ENCODE measurements at places on chromosomes 1 and 21.

DNA sequence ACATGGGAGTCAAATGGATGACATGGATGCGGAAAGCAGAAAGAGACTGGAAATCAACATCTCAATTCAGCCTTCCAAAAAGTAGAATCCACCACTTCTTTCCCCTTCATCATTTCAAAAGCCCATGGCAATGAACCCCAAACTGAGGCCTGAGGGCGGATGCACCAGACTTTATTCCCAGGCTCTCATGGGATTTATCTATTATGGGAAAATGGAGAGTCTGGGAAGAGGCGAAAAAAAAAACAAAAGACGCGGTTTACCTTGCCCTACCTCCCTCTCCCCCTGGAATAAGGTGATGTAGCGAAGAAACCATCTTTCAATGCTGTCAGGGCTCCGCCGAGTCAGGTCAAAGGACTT, 624 bp downstream of the KIFAP3 start:
- no peak for DNase-seq

- DNase-seq = no peak
Measured at GRCh38 chr1:111735858-111736544, 3.2 kb downstream of the INKA2 start.

GRCh38 chr1:115329965-115330364, 8.1 kb downstream of the NGF start:
- DNase-seq = no peak

GRCh38 chr1:21317035-21317689, 26.9 kb upstream of the ECE1 start:
- no peak for DNase-seq

- DNase-seq = no peak
Measured at GRCh38 chr1:240314845-240315801, 223.4 kb downstream of the FMN2 start.

GRCh38 chr1:3029481-3029961, 8.3 kb downstream of the ACTRT2 start:
- DNase-seq = no peak

DNA sequence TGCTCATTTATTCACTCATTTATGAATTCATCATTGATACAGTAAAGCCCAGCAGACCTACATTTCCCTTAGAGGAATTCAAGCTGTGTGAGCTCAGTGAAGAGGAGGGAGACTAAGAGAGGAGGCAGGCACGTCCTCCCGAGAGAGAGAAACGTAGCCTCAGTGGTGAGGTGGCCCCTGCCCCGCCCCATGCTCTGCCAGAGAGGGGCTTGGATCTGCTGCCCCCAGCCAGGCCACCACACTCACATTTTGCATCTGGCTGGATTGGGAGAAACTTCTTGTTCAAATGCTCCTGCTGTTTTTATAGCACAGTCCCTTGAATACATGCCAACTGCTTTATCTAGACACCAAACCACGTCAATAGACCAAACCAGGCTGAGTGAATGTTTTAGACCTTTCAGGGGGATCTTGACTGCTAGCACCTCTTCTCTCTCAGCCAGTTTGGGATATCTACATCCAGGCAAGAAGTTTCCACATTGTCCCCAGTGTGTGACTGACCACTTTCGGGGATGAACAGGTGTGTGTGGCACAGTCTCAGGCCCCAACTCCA, 67.7 kb upstream of the AJAP1 start:
- no peak for DNase-seq

DNA sequence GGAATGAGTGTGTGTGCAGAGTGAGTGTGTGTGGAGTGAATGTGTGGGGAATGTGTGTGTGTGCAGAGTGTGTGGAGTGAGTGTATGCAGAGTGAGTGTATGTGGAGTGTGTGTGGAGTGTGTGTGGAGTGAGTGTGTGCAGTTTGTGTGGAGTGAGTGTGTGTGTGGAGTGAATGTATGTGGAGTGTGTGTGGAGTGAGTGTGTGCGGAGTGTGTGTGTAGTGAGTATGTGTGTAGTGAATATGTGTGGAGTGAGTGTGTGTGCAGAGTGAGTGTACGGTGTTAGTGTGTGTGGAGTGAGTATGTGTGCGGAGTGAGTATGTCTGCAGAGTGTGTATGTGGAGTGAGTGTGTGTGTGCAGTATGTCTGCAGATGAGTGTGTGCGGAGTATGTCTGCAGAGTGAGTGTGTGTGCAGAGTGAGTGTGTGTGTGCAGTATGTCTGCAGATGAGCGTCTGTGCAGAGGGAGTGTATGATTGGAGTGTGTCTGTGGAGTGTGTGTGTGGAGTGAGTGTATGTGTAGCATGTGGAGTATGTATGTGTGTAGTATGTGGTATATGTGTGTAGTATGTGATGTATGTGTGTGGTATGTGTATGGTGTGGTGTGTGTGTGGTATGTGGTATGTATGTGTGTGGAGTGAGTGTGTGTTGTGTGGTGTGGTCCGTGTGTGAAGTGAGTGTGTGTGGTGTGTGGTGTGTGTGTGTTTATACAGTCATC, 59.7 kb upstream of the CLDN14 start:
- no peak for DNase-seq

Data from putamen (tissue), 1 donor.